ENCODE measurements at places on chromosomes 2 and 18. TPM values are rescaled to one million over a fixed set of nuclear protein-coding genes. Genes with fewer than 3 reads are reported as not detected.

GRB14 gene
- total RNA-seq: 12.5 TPM

ELOA2 gene
- not detected for total RNA-seq

GPR17 gene
- 28.6 TPM for total RNA-seq

ZSCAN30 gene
- 22.8 TPM for total RNA-seq

LOXHD1 gene
- total RNA-seq: 0.23 TPM

CYB5A gene
- 23.5 TPM for total RNA-seq

GPR35 gene
- total RNA-seq: 0.46 TPM

VSNL1 gene
- total RNA-seq: 128 TPM

AKAIN1 gene
- total RNA-seq: not detected

Data from diencephalon (tissue), 1 donor.